ENCODE measurements at places on chromosomes 2 and 18. TPM values are rescaled to one million over a fixed set of nuclear protein-coding genes. Genes with fewer than 3 reads are reported as not detected.

DNA sequence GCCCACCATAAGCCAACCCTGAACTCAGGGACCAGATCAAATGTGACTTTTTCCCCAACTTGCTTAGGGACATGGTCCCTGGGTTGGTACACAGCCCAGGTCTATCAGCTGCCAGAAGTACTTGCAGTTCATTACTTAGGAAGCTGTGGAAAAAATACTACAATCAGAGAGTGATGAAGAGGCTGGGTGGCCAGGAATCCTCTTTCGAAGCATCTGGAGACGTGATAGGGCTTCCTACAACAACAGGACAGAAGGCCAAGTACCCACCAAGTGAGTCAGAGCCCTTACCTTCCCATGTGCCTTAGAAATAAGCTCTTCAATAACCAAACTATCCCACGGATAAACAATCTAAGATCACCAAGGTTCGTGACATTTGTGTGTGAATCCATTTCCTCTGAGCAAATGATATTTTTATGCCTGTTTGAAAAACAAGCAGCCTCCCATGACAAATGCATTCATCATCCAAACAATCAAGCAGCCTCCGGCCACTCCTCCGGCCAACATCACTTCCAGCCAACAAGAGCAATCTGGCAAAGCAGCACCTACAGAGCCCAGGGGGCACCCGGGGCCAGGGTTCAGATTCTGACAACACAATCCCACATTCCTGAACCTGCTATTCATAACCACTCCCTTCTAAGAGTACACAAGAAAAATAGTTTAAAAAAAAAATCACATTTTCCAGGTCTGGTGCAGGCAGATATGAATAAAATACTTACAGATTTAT is 26.4 kb downstream of the TBC1D8 start:
- DNase-seq: peak; percentile 93

GRCh38 chr18:35071819-35072247 is 30.6 kb downstream of the MAPRE2 start:
- peak; percentile 58 for DNase-seq

GRCh38 chr2:45862843-45863242 is 211.4 kb downstream of the PRKCE start:
- DNase-seq: no peak

DNA sequence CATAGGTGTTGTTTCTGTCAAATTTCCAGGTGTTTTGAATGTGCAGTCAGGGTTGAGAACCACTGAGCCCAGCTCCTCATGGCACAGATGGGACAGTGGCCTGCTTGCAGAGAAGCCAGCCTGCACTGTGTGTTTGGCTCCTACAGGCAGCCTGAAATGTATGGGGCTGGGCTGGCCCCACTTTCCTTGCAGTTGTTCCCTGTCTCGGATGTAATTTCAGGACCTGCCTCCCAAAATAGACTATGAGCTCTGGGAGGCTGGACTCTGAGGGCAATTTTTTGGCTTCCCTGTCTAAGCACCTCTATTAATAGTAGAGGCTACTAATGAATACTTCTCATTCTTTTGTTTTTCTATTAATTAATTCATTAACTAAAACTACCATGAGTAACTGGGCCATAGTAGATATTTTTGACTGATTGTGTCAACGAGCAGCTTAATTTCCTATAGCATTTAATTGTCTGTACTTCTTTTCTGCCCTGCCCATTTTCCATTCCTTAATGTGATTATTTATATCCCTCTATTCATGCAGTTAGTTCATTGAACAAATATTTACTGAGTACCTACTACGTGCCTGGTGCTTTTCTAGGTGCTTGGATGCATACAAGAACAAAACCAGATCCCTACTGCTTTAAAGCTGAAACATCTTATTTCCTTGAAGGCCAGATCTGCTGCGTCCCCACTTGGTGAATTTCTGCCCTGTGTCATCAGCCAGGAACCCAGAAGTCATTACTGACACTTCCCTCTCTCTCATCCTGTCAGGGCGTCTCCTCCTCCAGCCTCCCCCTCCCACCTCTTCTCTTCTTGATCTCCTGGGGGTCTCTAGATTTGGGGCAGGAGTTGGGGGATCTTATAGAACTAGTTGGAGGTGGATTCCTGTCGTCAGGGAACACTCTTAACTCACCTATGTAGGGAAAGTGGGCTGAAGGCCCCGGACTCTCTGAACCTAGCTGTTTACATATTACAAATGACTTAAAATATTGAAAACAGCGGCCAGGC is 16.3 kb downstream of the DYSF start:
- DNase-seq: no peak

DNA sequence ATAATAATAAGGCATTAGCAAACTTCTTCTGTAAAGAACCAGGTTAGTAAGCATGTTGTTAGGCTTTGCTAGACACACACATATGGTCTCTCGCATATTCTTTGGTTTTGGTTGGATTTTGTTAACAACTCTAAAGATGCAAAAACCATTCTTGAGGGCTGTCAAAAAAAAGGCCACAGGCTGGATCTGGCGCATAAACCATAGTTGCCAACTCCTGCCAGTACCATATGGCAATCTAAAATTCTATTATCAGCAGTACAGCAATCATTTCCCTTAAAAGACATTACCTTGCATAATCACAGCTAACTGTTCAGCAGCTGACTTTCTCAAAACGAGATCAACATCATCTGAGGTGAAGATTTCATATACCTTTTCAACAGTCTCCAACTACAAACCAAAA is 63.5 kb downstream of the RTTN start:
- no peak for DNase-seq

Gene WNT6
- total RNA-seq: not detected

Measured in fibroblast of villous mesenchyme (primary cell).